Activated T-helper 1 cell treated with anti-CD3 and anti-CD28 coated beads, Interleukin-12 subunit alpha, Interleukin-12 subunit beta, Interleukin-2, Interleukin-4 antibody, amounts not matched to agents 30 ng/mL and 10 ng/mL and 1 ng/mL, durations not matched to agents 14 hours and 24 hours and 36 hours (primary cell): ENCODE measurements at places on chromosomes 11 and 22.

DNA sequence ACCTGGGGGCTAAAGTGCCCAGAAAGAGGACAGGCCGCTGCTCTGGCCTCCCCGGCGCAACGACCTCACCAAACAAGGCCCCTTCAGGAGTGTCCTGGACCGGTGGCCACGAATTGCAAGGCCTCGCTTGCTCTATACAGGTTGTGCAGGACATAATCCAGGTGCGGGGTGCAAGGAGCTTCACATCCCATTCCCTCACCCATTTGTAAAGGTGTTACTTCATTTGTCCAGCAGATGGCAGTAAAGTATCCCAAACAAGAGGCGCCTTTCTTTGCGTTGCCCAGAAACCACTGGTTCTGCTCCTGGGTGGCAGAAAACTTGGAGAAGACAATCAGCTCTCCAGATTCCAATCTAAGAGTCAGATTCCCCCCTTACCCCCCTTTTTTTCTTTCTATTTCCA, 35.9 kb upstream of the PRDM11 start:
- DNase-seq: no peak

- no peak for DNase-seq
Observed at GRCh38 chr11:75233754-75234172, 6.8 kb upstream of the TPBGL start.

DNA sequence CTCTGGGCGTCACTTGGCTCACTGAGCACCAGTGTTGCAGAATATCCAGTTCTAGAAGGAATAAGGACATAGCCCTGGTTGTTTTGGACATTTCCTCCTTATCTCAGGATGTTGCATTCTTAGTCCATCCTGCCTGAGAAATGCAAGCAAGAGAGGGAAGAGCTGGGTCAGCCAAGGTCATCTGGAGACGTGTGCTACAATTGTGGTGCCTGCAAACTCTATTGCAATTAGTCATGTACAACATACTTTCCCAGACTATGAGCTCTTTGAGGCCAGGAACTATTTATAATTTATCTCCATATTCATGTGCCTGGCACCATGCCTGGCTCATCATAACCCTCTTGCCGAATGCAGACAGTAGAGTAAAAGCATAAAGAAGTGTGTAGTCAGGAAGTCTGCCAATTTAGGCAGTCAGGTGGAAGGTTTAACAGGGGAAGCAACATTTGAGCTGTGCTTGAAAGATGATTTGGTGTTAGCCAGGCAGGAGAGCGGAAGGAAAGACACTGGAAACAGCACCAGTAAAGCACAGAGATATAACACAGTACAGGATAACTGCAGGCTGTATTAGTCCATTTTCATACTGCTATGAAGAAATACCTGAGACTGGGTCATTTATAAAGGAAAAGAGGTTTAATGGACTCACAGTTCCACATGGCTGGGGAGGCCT, 129.4 kb upstream of the PAX6 start:
- DNase-seq: no peak

DNA sequence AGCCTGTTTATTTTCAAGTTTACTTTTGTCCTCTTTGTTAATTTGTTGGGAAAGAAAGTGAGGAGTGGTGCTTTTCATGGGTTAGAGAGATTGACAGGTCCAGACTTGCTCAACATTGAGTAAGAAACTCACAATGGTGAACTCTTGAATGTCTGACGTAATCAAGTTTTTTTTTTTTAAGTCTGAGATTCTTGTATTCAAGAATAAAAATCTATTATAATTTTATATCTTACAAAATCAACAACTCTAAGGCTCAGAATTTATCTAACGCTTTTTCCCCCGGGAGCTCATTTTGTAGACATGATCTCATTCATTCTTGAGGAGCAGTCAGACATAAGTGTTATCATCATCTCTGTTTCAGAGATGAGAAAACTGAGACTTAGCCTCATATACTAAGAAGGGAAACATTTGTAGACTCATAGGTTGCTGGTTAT, 39.1 kb upstream of the SPTBN2 start:
- no peak for DNase-seq

- no peak for DNase-seq
Observed at GRCh38 chr11:10488121-10488933, 33.3 kb downstream of the AMPD3 start.

- no peak for DNase-seq
Observed at GRCh38 chr11:112644410-112645131, 316.6 kb upstream of the NCAM1 start.

DNA sequence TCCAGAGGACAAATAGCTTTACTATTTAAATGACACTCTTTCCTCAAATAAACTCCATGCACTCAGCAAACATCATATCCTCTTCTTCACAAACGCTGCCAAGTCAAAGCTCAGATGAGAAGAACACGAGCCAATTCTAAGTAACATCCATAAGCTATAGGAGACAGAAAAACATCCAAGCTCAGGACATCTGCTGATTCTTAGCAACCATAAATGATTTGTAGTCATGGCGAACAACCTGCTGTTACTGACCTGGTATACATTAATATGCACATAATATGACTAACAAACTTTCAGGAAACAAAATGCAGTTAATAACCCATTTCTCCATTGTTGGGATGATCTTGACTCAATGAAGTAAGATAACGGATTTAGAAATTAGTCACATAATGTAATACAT, 6.7 kb downstream of the GALNT18 start:
- DNase-seq: no peak

DNA sequence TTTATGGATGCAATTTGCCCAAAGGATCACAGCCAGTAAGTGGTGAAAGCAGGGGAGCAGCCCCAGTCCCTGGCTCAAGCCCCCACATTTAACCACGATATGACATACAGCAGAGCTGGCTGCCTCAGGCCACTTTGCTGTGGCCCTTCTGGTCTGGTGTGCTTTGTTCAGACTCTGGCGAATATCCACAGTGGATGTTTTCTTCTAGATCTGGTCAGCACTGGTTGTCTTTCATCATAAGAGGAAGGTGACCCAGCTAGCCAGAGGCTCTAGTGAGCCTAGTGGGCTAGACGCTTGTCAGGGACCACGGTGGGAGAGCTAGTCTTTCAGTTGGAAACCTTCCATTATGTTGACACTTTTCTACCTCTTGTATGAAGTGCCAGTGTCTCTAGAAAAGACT, 42.5 kb downstream of the DGCR2 start:
- no peak for DNase-seq
